Stimulated activated CD4-positive, alpha-beta T cell treated with anti-CD3 and anti-CD28 coated beads, Interleukin-2, amount 100 ng/mL, for 48 hours (primary cell): ENCODE measurements at places on chromosomes 1 and 21.

GRCh38 chr1:9417695-9418094 is 121.6 kb upstream of the SLC25A33 start:
- no peak for DNase-seq

DNA sequence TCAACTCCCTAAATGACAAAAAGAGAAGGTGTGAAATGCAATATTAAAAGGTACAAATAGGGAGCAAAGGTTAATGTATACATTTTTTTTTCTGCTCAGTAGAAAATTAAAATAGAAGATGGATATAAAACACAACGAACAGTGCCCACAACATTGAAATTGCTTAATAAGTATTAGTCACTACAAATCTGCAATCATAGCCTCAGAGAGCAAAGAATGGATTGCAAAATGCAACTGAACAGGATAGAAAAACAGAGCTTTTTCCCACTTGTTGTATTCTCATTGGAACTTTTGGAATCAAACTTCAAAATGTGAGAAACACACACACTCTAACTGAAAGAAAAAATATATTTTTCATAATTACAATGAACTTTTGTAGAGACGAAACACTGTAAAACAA is 552.2 kb upstream of the NCAM2 start:
- DNase-seq: no peak

GRCh38 chr1:32929366-32929765 is 28.2 kb upstream of the TMEM54 start:
- no peak for DNase-seq

- DNase-seq: no peak
Measured at GRCh38 chr1:14625572-14625971, 27.1 kb downstream of the KAZN start.

- DNase-seq: no peak
Measured at GRCh38 chr1:85093644-85094043, 45.3 kb upstream of the MCOLN3 start.

DNA sequence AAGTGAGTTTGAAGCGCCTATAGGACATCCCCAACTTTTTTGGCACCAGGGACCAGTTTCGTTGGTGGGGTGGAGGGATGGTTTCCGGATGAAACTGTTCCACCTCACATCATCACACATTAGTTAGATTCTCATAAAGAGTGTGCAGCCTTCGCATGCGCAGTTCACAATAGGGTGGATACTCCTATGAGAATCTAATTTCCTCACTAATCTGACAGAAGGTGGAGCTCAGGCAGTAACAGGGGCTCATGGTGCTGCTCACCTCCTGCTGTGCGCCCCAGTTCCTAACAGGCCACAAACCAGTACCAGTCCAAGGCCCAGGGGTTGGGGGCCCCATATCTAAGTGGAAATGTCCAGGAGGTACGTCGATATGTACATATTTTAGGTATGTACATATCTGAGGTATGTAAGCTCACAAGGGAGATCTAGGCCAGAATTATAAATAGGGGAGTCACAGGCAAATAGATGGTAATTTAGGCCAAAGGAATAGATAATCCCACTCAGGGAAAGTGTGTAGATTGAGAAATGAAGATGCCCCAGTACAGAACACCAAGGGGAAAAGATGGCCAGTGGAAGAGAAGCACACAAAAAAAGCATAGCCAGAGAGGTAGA is 27.5 kb upstream of the RASAL2 start:
- no peak for DNase-seq

DNA sequence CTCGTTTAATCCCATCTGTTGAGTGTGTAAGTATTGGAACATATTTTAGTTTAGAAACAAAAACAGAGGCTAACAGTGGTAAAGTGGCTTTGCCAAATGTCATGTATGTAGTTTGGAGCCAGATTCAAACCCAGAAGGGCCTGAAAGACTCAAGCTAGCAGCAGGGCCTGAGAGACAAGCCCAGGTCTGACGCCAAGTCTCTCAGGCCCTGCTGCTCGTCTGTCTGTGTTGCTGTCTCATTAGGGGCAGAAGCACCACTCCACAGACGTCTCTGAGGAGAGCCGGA is 8.3 kb downstream of the CITED4 start:
- DNase-seq: no peak

DNA sequence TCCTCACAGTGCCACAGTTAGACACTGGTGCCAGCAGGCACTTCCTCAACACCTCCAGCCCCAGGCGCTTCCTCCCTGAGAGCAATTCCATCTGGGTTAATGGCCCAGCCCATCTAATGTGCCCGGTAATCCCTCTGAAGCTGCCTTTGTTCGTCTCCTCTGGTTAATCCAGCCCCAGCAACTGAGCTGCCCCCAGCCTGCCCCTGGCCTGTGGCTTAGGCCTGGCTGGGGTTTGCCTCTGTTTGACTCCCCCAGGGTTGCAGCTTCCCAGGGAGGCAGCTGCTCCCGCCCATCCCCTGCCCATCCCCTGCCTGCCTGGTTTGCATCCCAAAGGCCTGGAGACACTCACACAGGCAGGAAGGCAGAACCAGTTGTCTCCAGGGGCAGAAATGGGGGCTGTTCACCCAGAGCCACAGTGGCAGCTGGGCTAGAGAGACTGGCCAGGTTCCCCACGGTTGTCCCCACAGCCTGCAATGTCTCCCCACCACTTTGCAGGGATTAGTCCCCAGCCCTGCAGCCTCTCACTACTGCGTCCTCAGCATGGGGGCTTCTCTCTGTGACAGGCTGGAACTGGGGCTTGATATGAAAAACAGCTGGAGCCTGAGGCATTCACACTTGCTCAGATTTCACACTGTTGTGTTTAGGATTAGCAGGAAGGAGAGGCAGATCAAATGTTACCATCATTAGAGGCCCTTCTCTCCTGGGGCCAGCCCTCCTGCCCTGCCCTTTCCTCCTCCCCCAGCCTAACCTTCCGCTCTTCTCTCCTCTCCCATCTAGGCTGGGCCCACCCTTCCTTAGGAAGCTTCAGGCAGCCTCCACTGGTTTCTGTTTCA is 120.2 kb downstream of the TLR5 start:
- no peak for DNase-seq

- no peak for DNase-seq
Measured at GRCh38 chr1:53069265-53069662, 7.3 kb downstream of the PODN start.

DNA sequence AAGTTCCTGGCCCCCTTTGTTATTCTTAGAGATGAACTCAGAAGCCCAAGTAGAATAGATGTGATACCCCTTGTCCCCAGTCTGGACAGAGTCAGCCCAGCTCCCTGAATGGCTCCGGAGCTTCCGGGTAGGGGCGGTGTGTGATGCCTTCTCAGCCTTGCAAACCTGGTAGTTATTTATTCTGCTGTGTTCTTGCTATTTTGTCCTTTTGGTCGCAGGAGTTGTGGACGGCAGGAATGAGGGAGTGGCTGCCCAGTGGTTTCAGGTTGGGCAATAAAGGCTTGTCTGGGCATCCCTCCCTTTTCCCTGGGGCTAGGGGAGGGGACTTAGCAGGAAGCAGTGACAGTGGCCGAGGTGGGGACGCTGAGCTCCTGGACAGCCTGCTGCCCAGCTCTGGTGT is 2.8 kb downstream of the PTPRU start:
- no peak for DNase-seq

- DNase-seq: no peak
Measured at GRCh38 chr1:72051538-72051937, 230.8 kb downstream of the NEGR1 start.

DNA sequence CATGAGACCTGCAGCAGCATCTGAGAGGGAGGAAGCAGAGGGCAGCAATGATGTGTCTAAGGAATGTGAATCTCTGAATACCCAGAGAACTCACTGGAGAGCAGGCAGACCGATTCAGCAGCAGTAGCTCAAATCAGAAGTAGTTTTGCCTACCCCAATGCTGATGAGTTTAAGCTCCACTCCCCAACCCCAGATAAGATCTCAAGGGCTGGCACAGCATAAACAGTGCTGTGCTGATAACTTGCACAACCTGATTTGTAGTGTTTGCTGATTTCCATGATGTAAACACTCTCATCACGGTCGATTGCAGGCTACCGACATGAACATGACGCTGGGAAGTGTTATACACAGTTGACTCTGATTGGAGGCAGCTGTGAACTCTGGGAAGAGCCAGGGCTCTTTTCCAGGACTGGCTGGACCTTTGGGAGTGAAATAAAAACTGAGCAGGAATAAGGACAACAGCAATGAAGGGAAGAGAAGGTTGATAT is 11.2 kb upstream of the HMGCS2 start:
- DNase-seq: no peak

DNA sequence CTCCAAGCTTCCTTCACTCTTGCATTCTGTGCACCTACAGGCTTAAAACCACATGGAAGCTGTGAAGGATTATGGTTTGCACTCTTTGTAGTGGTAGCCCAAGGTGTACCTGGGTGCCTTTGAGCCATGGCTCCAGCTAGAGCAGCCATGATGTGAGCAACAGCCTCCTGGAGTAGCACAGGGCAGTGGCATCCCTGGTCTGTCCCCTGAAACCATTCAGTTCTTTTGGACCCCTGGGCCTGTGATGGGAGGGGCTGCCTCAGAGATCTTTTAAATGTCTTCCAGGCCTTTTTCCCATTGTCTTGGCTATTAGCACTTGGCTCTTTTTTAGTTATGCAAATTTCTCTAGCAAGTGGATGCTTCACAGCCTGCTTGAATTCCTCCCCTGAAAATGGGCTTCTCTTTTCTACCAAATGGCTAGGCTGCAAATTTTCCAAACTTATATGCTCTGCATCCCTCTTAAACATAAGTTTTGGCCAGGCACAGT is 47.4 kb downstream of the CLCA4 start:
- DNase-seq: no peak

- DNase-seq: no peak
Measured at GRCh38 chr1:59605184-59605583, 209.6 kb upstream of the HOOK1 start.

DNA sequence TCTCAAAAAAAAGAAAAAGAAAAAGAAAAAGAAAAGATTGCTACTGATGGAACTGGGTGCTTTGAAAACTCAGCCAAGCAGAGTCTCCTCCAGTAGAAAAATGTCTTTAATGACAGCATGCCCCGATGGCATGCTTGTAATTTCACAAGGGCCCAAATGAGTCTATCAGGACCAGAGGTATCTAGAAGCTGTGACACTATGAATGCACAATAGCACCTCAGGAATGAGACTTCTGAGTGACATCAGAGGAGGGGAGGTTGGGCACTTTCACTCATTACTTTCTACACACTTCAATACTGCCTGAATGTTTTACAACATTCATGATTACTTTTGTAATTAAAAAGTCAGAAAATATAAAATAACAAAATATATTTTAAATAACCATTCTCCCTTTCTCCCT is 15.1 kb upstream of the CD58 start:
- no peak for DNase-seq

DNA sequence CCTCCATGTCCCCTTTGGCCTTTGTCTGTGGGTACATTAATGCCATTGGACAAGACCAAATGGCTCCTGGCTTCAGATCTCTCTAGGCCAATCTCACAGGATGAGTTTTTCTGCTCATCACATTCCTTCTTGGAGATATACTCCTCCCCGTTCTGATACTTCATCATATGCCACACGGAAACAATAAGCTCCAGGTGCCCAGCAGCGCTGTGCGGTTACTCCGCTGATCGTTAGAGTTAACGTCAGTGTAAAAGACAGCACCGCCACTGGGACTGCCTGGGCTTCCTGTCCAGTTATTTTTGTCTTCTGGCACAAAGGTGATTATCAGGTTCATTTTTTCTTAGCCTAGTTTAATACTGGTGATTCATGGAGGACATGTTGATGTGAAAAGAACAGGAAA is 22.5 kb downstream of the CACHD1 start:
- no peak for DNase-seq

GRCh38 chr1:236303675-236304074 is 21.9 kb upstream of the ERO1B start:
- no peak for DNase-seq

- DNase-seq: no peak
Measured at GRCh38 chr1:150168960-150169601, 19.4 kb downstream of the PLEKHO1 start.

- no peak for DNase-seq
Measured at GRCh38 chr1:54774820-54775498, 10.6 kb upstream of the PARS2 start.
